ENCODE measurements at places on chromosomes 1 and 21.
A peak's percentile ranks its signal among the peaks of the same experiment; 100 is the strongest.

DNA sequence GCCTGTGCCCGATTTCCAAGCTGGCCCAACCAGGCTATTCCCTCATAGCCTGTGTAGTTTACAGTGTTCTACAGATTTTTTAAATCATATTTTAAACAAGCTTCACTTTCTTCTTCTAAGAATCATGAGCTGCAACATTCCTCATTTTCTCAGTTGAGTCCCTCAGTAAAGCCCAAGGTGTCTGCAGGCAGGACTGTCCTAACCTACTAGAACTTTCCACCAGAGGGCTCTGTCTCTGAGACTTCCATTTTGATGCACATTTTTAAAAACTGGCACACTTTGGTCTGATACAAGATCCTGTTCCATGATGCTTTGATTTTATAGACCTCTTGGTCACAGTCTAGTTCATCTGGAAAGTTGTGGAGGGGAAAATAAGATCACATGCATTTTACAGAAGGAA, 21.6 kb upstream of the SLAMF6 start:
- no peak for DNase-seq

GRCh38 chr21:41233916-41234315, 66.0 kb downstream of the BACE2 start:
- no peak for DNase-seq

- peak; percentile 47 for DNase-seq
These were observed 1.9 kb downstream of the LHX4 start for GRCh38 chr1:180231936-180232335.

DNA sequence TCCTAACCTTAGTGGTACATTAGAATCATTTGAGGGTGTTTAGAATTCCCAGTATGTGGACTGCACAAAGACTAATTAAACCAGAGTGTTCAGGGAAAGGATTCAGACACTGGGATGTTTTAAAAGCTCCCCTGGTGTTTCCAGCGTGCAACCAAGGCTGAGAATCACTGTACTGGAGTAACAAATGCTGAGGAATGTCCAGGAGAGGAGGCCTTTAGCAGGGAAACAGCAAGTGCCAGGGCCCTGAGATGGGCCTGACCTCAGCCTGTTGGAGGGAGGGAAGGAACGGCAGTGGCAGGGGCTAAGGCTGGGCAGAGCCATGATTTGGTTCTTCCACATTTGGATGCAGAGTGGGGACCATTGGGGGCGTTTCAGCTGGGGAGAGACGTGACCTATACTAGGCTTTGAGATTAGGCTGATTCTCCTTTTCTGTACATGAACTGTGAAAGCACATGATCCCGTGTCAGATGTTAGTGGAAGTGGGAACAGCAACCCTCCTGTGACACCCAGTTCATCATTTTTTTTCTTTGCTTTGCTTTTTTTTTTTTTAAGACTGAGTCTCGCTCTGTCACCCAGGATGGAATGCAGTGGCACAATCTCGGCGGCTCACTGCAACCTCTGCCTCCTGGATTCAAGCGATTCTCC, 49.3 kb downstream of the KANK4 start:
- no peak for DNase-seq

DNA sequence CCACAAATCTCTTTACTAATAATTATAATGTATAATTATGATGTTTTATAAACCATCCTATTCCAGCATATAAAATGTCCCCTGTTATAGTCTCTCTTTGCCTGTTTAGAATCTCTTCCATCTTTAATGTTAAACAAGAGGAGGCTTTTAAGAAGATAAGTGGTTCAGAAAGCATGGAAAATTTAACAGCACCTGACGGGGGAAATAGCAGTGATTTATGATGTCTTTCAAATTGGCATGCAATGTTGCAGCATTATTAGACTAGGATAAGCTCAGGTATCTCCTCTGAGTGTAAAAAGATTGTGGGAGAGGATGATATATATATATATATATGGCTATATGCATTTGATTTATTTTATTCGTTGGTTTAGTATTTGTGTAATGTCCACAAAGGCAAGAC, 24.4 kb downstream of the GIPC2 start:
- no peak for DNase-seq

- no peak for DNase-seq
These were observed 105.1 kb downstream of the BEND5 start for GRCh38 chr1:48671578-48671977.

DNA sequence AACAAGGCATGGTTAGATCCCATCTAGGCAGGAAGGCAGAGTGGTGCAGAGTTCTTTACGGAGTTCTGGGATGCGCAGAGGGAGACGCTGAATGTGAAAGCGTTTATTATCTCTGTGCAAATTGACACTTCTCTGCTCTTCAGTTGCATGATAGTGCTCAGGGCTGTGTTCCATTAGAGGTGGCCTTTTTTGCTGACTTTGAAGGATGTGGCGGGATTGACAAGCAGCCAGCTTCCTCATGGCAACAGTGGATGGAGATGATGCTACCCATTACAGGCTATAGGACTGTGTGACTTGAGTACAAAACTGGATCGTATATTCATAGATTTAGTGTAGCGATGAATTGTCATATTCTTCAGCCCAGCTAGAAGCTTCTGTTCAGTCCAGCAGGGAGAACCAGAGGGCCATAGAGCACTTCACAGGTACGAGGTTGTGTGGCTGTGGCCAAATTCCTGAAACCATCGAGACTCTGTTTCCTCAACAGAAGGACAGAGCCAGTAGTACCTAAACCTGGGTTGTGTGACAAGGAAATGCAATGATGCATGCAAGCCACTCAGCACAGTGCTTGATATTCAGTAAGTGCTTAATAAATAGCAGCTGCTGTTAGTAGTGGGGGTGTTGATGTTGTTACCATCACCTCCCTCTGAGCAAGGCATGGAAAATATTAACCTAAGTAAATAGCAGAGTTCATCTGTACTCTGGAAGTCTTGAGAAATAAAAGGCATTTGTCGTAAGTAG, 430.0 kb upstream of the KAZN start:
- no peak for DNase-seq

GRCh38 chr1:98675282-98675681, 13.8 kb downstream of the SNX7 start:
- DNase-seq, result no peak

DNA sequence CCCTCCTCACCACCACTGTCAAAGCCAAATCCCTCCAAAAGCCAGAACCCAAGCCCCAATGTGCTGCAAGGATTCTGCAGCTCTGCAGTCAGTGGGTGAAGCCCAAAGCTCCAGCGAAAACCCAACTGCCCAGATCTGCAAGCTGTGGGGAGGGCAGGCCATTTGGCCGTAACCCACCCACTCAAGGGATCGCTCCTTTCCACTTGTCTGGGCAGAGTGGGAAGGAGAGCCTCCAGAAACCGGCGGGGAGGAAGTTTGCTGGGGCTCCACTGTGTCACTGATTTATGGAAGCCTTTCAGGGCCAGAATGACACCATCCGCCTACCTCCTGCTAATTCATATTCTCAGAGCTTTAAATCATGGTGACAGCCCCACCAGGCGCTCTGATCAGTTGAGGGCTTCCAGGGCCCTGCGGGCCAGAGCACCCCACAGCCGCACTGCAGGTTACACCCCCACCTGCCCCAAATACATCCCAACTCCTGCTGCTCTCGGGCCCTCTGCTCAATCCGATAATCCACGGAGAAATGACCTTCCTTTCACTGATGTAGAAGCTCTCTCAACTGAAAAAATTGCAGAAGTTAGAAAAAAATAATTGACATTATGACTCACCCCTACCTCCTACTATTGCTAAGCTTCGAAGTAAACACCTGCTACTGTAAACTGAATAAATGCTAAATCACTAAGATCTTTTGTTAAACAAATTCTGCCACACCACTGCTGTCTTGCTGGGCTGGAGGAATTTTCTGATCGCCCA, 40.6 kb upstream of the RAB4A start:
- no peak for DNase-seq

DNA sequence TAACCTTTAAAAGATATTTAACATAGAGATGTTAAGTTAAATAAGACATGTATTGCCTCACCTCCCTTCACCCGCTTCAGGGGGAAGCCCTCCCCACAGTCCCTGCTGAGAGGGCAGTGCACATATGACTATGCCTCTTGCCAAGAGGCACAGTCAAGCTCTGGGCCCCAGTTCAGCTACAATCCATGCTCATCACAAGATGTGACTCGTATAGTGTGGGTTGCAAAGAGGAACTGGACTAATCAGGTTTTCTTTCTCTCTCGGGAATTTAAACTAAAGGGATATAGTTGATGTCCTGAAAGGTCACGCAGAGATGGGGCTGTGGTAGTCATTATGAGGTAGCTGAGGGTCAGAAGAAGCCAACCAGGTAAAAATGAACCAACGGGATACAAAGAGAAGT, 35.6 kb downstream of the LYST start:
- peak; percentile 52 for DNase-seq

GRCh38 chr21:35651196-35651595, 409.1 kb downstream of the SETD4 start:
- DNase-seq, result no peak

DNA sequence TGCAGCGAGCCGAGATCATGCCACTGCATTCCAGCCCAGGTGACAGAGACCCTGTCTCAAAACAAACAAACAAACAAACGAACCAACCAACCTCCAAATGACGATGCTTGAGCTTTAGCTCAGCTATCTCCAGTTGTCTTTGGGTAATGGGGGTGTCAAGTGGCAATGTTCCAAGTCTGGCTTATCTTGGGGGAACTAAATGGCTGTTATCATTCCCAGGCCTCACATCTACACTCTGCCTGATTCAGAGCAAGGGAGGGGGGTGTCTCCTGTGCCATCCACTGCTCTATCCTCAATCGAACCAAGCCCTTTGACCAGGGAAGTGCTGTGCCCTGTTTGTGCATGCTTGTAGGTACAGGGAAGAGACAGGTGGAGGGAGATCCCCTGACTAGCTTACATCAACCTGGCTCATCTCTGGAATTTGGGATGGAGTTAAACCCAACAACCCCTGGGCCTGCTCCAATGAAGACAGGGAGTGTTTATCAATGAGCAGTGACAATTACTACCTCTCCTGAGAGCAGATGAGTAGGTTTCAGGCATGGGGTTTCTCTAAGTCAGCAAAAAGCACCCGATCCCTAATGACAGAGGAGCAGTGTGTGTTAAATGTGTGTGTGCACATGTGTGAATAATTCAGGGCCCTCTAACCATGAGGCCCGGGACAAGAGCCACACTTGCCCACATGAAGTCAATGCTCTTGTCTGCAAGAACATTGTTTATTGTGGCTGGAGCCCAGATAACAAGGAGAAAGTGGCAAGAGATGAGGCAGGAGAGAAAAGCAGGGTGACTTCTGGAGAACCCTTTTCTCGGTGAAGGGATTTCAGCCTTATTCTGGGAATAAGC, 20.3 kb upstream of the IL6R start:
- no peak for DNase-seq

DNA sequence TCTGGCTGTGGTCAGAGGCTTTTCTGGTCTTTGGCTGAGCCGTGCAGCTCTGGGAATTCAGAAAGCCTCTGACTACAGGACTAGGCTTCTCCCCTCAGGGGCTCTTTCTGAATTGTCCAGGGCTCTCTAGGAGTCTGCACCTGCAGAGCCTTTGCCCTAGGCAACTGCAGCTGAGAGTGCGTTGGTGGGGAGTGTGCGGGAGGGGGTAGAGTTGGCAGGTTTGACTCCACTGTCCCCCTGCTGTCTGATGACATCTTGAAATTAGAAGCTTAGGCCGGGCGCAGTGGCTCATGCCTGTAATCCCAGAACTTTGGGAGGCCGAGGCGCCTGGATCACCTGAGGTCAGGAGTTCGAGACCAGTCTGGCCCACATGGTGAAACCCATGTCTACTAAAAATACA, 32.9 kb downstream of the KIAA1614 start:
- no peak for DNase-seq

- no peak for DNase-seq
These were observed 1.6 kb downstream of the PAX7 start for GRCh38 chr1:18632218-18632588.

- no peak for DNase-seq
These were observed 31.5 kb downstream of the PHC2 start for GRCh38 chr1:33399375-33399774.

DNA sequence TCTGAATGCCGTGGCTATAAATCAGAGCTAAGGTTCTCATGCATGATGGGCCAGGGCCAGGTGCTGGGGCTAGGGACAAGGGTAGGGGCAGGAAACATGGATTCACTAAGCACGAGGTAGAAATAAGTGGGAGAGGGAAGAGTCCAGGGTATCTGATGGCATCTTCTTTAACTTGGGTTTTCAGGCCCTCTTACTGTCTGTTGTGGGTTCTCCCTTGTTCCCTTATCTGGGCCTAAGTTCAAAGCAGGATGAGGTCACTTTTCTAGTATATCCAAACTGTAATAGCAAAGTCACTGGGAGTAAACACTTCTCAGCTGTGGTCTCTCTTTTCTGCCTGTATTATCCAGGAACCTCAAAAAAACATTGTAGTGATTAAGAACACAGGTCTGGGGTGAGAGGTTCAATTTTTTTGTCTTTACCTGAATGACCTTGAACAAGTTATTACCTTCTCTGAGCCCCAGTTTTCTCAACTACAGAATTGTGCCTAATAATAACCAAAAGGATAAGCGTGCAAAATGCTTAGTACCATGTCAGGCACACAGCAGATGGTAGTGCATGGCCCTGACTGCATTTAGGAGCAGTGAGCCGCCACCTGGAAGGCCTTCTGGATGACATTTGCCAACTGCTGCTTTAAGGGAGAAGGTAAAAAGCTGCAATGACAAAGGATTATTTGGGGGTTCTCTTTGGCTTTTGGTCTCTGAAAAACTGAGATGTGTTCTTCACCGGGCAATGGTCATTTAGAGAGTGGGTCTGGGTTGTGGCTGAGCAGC, 53.6 kb upstream of the A3GALT2 start:
- DNase-seq, result no peak

- DNase-seq, result no peak
These were observed 41.2 kb upstream of the B3GALNT2 start for GRCh38 chr1:235545292-235545930.

- DNase-seq, result no peak
These were observed 29.9 kb downstream of the MAP10 start for GRCh38 chr1:232835166-232835565.

- no peak for DNase-seq
These were observed 1.8 kb downstream of the CD101 start for GRCh38 chr1:117003223-117003875.

DNA sequence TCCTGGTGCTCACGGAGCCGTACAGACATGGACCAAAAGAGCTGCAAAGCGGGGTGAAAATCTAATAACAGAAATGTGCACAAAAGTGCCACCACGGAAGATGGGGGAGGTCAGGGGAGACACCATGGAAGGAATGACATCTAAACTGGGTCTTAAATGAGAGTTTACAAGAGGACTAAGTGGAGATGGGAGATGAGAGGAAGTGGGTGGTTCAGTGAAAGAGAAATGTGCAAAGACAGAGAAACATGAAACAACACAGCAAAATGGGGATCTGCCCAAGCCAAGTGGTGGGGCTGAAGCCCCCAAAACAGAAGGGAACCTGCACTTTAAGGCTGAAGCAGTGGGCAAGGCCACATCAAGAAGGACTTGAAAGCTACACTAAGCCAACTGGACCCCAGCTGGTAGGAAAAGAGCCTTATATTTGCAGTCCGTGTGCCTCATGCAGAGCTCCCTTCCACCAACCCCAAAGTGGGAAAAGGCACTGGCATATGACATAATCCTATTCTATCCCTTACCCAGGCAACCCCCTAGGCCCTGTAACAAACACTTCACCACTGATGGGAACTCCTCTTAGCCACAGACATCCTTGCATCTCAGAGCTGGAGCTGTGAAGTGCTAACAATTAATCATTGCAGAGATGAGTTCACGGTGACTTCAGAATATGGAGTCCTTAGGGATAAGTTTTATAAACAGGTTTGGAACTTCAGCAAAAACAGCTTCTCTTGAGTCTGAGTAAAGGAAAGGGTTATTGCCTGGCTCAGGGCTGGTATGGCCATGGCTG, 198.6 kb upstream of the EDN2 start:
- no peak for DNase-seq

- no peak for DNase-seq
These were observed 160.9 kb downstream of the UCK2 start for GRCh38 chr1:165988275-165988674.

All from activated T-cell treated with anti-CD3 and anti-CD28 coated beads, Interleukin-2, amount 50 U/mL, for 48 hours (primary cell).